ENCODE measurements at places on chromosomes 2 and 18.

GRCh38 chr2:141554810-141555209, 576.0 kb downstream of the LRP1B start:
- peak; percentile 23 for DNase-seq

- DNase-seq: no peak
Measured at GRCh38 chr2:159362094-159362493, 75.6 kb upstream of the WDSUB1 start.

GRCh38 chr2:37610638-37611289, 60.7 kb downstream of the CDC42EP3 start:
- peak; percentile 68 for DNase-seq

DNA sequence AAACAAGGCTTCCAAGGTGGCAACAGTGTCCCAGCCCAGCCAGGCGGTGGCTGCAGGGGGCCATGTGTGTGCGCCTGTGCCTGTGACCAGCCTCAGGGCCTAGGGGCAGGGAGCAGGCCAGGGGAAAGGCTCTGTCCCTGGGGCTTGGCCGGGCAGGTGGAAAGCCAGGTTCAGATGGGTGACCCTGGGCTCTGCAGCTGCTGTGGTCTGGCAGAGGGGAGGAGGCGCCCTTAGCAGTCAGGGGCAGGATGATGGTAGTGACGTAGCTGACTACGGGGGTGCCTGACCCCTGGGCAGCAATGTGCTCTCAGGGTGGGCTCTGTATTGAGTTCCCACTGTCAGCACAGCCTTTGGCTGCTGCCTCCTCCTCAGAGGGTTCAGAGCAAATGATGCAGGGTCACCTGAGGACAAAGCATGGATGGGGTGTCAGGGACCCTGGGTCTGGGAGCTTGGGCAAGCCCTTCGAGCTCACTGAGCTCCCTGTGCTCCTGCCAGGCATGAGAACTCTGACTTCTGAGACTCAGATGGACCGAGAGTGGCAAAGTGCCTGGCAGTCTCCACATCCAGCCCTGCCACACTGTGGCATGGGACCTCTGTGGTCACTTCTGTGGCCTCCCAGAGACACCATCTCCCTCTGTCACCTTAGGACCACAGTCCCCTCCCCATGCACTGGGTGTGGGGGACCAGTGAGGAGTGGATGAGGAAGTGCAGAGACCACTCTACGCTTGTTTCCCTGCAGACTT, 56.6 kb upstream of the ALPP start:
- no peak for DNase-seq

- no peak for DNase-seq
Measured at GRCh38 chr2:15832849-15833680, 107.3 kb upstream of the MYCN start.

- peak; percentile 24 for DNase-seq
Measured at GRCh38 chr2:238409341-238410199, 17.2 kb upstream of the ASB1 start.

DNA sequence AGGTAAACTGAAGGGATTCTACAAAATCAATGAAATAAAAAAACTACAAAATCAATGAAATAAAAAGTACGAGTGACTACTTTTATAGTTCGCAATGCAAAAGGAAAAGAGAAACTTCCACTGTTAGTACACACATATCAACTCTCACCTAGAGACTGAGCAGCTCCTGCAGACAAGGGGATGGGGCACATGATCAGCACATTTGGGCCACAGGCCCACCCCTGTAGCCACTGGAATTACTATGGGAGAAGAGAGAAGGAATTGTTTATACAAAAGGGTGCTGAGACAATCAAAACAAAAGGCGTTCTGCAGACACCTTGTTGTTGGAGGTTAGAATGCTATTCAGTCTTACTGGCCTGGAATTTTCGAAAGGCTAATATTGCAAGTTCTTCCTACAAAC, 34.7 kb upstream of the CD226 start:
- no peak for DNase-seq

DNA sequence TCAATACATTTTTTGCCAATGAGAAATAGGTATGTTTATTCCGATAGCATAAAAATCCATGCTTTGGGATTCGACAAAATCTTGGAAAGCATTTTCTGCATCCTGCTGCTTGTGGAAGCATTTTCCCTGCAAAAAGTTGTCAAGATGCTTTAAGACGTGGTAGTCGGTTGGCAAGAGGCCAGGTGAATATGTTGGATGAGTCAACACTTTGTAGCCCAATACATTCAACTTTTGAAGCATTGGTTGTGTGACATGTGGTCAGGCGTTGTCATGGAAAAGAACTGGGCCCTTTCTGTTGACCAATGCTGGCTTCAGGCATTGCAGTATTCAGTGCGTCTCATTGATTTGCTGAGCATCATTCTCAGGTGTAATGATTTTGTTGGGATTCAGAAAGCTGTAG, 764.5 kb downstream of the TRIB2 start:
- DNase-seq: no peak

DNA sequence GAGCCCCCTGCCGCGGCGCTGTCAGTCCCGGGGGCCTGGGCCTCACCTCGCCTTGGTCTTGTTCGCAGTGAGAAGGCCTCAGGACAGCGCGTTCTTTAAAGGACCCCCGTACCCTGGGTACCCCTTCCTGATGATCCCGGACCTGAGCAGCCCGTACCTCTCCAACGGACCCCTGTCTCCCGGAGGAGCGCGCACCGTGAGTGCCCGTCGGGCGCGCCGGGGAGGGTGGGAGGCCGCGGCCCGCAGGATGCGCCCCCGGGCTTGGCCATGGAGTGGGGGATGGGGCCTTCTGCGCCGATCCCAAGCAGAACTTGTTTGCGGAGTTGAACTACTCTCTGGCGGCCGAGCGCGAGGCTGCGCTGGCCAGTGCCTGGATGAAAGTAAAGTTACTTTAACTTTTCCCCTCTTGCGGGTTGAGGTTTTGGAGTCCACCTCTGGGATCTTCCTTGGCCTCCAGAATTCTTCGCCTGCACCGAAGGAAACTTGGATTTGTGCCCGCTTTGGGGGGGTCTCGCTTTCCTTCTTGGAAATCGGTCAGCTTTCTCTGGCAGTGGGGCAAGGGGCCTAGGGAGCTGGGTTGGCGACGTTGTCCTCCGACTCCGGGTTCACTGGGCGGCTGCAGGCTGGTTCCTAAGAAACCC, 1.2 kb downstream of the TCF7L1 start:
- peak; percentile 71 for DNase-seq

DNA sequence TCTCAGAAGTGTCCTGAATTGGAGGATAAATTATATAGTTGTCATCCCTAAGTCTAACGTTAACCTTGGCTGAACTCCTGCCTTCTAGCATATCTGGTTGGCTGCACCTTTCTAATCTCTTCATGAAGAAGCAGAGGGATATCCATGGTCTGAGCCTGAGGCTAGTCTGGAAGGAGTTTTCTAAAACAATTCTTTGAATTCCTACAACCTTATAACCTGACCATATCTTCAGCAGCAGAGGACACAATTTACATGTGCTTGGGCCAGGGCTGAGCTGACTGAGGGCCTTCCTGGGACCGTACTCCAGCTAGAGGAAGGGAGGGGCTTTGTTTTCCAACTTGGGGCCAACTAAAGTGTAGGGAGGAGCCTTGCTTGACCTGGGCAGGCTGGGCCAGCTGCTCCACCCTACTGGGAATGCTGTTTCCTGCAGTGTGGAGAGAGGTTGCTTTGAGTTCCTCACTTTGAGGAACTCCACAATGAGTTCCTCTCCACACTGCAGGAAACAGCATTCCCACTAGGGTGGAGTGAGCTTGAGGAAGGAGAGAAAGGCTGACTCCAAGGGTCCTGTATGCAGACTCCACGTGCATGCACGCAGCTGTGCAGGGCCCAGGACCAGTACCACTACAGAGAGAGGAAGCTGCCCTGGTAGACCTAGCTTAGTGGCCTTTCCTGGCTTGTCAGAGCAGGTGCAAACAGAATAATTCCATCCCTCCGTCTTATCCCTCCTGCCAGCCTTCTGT, 19.6 kb downstream of the CEP68 start:
- DNase-seq: no peak

GRCh38 chr2:45930396-45930792, 278.9 kb downstream of the PRKCE start:
- DNase-seq: no peak

- no peak for DNase-seq
Measured at GRCh38 chr18:79632765-79633164, 46.8 kb upstream of the CTDP1 start.

DNA sequence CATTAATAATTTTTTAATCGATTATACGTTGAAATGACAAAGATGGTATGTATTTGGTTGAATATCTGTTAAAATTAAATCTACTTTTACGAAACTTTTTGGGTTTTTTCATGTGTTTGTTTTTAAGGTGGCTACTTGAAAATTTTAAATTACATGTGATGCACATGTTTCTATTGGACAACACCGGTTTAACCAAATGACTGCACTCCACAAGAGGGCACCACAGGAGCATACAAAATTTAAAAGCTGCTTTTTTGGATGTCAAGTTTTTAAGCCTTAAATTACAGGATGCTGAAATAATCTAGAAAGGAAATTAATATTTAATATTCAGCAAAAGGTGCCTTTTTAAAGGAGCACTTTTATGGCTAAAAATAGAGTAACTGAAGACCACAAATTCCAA, 98.7 kb downstream of the ACVR1 start:
- DNase-seq: peak; percentile 67

DNA sequence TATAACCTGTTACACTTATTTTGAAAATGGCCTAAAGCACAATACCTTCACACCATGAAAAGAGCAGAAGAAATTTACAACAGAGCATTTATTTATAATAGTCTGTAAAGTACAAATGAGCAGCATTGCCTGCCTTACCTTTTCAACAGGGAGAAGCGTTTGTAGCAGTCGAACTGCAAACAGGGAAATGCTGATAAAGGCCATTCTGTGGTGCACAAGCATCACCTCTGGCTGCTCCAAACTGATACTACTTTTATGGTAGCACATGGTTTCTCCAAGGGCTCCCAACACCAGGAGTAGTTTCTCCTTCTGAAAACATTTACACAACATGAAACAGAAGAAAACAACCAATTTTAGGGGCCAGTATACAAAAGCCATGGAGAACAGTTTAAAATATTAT, 28.9 kb downstream of the RTTN start:
- no peak for DNase-seq

GRCh38 chr2:7407906-7408680, 490.9 kb downstream of the RNF144A start:
- no peak for DNase-seq

DNA sequence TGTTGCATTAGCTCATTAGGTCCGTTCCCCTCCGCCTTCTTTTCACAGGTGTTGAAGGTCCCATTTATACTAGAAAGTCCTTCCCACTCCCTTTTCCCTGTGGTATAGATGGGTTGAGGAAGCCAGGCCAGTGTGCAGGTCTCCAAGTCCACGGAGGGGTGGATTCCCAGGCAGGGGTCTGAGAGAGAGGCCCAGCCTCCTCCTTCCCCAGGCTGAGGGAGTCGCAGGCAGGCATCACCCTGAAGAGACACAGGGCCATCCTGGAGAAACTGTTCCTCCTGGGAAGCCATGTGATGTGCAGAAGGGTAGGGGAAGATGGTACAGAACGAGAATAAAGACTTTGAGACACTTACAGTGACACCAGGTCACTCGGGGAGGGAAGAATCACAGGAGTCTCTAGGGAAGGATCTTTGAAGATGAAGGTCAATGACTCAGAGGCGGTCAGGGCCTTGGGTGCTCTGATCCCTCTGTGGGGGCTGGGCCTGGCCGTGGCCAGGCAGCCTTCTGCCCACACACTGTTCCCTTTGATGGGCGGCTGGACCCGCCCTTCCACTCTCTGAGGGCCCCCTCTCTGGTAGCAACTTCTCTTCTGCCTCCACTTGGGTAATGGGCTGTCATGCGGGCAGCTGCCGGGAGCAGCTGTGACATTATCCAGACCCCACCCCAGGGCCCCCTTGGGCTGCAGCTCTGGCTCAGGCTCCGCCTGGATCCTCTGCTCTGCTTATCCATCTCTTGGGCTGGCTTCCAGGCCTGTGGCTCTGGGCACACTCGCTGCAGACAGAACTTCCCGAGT, 45.1 kb downstream of the RHOB start:
- peak; percentile 49 for DNase-seq

DNA sequence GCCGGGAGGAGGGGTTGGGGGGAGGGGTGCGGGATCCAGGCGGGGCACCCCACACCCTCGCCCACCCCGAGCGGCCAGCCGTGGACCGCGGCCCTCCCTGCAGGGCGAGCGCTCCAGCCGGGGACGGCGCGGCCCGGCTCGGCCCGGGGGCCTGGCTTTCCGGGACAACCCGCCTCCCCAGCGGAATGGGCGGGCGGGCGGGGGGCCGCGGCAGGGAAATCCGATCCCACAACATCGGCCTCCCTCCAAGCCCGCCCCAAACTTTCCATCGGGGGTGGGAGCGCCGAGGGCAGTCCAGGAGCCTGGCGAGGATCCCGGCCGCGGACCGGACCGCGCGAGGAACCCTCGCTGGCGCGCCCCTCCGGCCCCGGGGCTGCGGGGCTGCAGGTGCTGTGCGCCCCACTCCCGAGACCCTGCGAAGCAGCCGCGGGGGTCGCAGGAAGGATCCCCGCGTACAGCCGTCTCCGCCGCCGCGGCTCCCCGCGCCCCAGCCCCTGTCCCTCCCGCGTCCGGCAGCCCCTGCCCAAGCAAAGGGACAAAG, 529 bp downstream of the SEMA4C start:
- DNase-seq: peak; percentile 94

DNA sequence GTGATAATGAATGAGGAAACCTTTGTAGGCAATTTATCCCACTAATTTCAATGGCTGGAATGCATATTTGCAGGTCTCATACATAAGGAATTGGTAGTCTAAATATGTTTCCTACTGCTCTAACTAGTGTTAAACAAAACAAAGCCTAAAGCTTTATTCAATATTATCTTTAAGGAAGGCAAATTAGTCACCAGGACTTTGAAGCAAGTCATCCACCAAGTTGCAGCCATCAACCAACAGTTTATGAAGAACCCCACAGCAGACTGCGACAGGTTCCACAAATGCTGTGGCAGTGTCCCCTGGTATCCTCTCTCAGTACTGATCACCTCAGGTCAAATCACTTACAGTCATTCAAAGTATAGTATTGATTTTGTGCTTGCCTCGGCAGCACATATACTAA, 181.5 kb upstream of the ZFP36L2 start:
- no peak for DNase-seq

GRCh38 chr2:40087434-40087833, 308.4 kb upstream of the THUMPD2 start:
- DNase-seq: no peak

DNA sequence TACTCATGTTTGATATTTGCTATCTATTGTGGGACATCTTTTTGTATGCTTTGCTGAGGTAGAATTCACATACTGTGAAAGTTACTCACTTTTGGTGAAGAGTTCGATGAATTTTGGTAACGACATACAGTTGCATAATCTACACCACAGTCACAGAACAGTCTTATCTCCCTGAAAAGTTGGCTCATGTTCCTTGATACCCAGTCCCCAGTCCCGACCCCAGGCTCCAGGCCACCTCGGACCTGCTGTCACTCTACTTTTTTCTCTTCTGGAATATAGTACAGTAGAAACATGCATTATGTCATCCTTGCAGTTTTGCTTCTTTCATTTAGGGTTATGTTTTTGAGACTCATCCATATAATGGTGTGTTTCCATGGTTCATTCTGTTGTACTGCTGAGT, 191.7 kb downstream of the FAM210A start:
- no peak for DNase-seq

- no peak for DNase-seq
Measured at GRCh38 chr2:37692711-37693110, 21.3 kb upstream of the CDC42EP3 start.

Data from muscle of back (tissue), 13 donors.